Fibroblast of skin of scalp (primary cell): ENCODE measurements at places on chromosomes 5 and 9.

DNA sequence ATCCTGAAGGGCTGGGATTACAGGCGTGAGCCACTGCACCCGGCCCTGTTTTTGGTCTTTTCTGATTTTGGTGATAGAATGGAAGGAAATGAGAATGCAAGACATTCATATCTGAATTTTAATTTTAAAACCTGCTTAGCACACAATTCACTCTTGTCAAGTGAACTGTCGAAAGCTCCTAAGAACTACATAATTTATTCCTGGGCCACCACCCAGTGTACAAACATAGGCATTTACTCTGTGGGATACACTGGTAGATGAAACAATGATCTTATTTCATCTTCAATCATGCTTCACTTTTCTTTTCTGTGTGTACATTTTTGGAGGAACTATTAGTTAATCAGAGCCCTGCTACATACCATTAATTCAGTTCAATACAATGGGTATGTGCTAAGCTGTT is 227.3 kb downstream of the EBF1 start:
- no peak for DNase-seq

DNA sequence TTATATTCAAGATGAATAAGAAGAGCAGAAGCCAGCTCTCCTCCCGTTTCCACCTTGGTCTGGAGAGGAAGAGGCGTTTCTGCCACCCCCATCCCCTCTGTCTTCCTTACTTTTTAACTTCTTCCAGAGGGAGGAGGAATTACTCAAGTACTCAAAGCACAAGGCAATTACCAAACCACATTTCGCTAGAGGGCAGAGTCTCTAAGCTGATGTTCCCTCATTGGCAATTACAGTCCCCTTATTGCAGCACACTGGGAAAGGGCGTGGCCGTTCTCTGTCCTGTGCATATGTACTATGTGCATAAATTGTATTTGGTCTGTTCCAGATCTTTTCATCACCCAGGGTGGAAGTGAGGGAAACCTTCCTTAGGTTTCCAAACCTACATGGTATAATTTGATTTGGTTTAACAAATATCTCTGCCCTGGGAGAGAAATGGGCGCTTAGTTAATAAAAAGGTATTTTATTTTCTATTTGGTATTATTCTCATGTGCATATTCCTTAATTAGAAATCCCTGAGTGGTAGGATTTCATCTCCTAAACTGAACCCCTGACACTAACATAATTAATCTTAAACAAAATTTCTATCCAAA is 29.8 kb upstream of the ALDOB start:
- peak; percentile 84 for DNase-seq

GRCh38 chr5:164185000-164185399 is 679.6 kb downstream of the MAT2B start:
- no peak for DNase-seq

- DNase-seq, result peak; percentile 80
These were observed 23.9 kb downstream of the LARP1 start for GRCh38 chr5:154779105-154779504.

DNA sequence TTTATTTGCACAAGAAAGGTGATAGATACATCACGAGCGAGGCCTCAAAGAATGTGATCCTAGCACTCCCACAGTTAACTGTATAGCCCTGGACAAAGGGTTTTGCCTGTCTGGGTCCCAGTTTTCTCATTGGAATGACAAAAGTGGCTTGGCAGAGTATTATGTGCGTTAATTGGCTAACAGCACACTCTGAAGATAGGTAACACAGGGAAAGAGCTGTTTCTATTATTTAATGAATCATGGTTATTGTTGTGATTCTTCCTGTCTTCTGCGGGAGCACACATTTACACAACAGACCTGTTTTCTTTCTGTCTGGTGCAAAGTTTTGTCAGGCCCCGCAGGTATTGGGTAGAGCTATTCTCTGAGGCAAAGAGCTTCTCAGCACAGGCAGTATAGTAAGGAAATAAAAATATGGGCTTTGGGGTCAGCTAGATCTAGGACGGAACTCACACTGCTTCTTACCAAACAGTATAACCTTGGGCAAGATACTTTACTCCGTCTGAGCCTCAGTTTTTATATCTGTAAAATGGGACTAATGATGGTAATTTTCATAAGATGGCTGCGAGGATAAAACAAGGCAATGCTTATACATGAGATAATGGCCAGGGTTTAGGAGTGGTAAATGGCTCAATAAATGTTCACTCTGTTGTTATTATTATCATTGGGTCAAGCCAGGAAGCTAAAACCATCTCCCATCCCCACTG is 78.9 kb downstream of the PLAC8L1 start:
- no peak for DNase-seq

DNA sequence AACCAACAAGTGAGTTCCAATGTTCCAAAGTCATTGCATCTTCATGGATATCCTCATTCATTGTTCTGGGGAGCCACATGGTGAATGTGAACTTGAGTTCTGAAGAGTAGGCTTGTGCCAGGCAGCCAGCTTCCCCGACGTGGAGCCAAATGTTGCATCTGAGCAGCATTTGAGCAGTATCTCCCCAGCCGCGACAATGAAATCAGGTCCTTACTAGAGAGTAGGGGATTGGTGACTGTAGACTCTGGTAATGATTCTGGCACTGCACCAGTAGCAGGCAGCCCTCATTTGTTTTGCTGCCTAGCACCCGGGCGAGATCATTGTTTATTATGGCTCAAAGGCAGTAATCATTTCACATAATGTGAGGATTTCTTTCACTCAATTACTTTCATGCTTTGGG is 451.4 kb upstream of the C9orf72 start:
- no peak for DNase-seq

GRCh38 chr5:40801771-40802562 is 3.8 kb upstream of the PRKAA1 start:
- DNase-seq, result no peak

DNA sequence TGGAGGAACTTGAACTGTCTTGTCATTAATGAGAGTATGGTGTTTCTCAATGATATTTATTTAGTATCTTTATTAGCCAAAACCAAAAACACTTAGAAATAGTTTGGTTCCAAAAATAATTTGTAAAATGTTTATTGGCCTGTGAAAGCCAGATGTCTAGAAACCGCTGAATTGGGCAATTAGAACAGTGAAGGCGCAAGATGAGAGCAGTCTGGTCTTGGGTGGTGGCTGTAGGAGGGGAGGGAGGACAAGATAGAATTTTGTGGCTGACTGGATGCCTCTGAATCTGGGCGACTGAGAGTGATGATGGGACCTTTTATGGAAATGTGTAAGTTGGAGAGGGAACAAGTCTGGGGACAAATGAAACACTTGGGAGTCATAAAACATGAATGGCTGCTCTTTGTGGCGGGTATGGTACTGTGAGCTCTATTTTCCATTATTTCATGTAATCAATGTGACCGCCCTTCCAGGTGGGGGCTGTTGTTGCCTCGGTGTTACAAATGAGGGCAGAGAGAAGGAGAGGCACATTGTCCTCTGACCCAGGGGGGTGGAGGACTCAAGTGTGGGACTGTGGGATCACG is 35.5 kb downstream of the PDZD2 start:
- DNase-seq, result no peak

- DNase-seq, result peak; percentile 44
These were observed 62.7 kb upstream of the PCA3 start for GRCh38 chr9:76701441-76702039.
